ENCODE measurements at places on chromosomes 1 and 21.
A peak's percentile ranks its signal among the peaks of the same experiment; 100 is the strongest.

GRCh38 chr21:37647781-37648180 lies 268.5 kb downstream of the KCNJ6 start:
- no peak for DNase-seq

DNA sequence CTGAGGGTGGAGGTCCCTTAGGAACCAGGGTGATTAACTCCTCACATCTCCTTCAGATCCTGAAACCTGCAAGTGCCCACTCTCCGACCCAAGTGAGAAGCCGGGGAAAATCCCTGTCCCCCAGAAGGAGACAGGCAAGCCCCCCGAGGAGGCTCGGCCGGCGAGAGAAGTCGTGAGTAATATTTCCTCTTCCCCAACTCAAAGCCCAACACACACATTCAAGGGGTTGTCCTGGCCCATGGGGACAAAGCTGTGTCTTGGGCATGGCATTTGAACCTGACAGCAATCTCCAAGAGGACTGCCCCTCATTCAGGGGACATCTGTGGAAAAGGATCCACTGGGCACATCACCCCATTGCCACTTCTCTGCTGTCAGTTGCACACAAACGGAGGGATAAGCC lies 23.6 kb downstream of the VASH2 start:
- peak; percentile 51 for DNase-seq

GRCh38 chr1:46445773-46446256 lies 43.8 kb upstream of the DMBX1 start:
- DNase-seq, result no peak

- no peak for DNase-seq
Observed at GRCh38 chr1:234608025-234608910, 1.7 kb downstream of the IRF2BP2 start.

Measured in type B pancreatic cell (in vitro differentiated cells).